SIG-M5 (cell line): ENCODE measurements at places on chromosomes 7 and 10.

DNA sequence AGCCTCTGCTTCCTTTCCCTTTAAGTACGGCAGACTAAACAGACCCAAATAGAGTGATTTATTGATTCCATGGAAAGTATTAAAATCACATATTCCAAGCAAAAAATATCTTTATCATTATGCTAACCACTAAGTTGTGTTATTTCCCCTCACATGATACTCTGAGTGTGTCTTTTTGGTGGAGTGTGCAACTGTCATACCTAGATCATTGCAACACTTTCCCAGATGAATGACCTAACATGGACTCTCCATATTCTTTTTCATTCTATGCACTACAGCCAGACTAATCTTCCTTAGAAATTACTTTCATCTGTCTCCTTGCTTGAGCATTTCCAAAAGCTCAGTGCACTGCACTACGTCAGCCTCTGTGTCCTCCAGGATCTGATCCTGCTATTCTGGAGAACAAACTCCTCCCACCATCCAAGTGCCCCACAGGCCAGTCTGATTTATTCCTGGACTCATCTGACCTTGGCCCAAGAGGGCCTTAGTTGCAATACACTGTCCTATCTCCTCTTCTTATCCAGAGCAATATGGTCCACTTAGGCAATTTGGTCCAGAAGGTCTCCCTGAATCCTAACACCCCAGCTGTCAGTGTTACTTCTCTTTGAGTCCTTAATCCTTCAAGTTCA is 263.3 kb upstream of the KLF6 start:
- DNase-seq = no peak

- DNase-seq = no peak
These were observed 403.2 kb upstream of the MGMT start for GRCh38 chr10:129063877-129064276.

GRCh38 chr10:8061274-8062211 is 7.1 kb downstream of the GATA3 start:
- DNase-seq = no peak

DNA sequence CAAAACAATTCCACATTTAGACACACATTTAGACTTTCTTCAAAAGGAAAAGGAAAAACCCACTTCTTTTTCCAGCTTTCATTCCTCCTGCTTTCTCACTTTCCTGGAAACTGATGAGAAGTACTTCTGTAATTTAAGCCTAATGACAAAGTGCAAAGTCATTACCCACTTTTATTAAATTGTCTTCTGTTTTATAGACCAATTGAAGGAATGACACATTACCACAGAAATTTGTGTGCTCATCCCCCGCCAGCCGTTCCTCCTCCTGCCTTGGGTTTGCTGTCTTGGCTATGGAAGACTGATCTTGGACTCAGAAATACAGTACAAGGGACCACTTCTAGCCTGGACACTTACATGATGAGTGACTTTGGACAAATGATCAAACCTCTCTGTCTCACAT is 717.8 kb downstream of the SORCS3 start:
- DNase-seq = no peak

GRCh38 chr7:135147341-135147898 is 452 bp upstream of the TMEM140 start:
- no peak for DNase-seq

- DNase-seq = no peak
These were observed 46.4 kb downstream of the CSTF2T start for GRCh38 chr10:51653025-51653424.

- no peak for DNase-seq
These were observed 282.1 kb upstream of the PPP2R2D start for GRCh38 chr10:131618587-131619267.

- no peak for DNase-seq
These were observed 94.8 kb downstream of the CHN2 start for GRCh38 chr7:29289156-29290021.

GRCh38 chr7:32910195-32910594 is 18.6 kb upstream of the KBTBD2 start:
- no peak for DNase-seq

- DNase-seq = no peak
These were observed at the start of gene UPK3B for GRCh38 chr7:76509931-76510877. Gene UPK3B, plus strand, starts transcription at chr7:76510552. Its CDS starts 101 bp downstream, at chr7:76510653.

DNA sequence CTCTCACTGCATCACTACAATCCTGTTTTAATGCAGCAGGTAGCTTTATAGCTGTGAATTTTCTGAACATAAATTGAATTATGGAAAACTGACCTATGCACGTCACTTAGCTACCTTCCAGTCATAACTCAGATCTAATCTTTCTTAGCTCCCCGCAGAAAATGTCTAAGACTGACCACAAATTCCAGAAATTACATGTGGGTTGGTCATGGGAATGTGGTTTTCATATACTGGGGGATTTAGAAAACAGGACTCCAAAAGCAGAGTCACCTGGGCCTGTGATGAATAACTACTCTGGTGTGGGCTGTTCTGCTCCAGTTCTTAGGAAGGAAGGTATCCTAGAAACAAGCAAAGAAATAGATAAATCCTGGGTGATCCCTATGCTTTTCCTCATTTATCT is 178.4 kb upstream of the LRRTM3 start:
- no peak for DNase-seq

DNA sequence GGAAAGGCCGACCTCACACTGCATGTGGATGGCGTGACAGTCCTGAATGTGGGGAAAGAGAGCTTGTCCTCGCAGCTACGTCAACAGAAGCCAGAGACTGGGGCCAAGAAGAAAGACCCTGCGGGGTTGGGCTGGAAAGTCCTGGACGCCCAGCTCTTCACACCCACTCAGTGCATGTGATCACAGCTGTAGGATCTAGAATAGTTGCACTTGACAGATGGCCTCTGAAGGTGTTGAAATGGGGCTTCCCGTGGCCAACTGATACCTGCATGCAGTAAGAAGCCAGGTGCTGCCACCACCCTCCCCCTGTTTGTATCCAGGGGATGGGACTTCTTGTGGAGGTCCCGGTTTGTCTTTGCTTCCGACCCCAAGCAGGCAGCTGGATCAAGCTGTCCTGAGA is 34.1 kb upstream of the OCM2 start:
- no peak for DNase-seq

DNA sequence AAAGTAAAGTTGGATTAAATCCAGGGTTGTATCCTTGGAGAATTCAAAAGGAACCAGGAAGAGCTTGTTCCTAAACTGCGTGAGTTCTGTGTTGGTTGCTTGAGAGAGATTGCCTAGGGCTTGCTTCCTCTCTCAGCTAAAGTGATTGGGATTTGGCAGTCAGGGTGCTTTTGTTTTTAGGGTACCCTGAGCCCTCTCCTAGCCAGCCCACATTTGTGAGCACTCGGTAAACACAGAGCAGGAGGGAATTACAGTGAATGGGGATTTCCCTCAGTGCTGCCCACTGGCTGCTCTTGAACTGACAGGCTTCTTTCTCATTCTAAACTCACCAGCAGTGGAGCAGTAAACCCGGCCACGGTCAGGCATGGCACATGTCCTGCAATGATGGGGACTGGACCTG is 146.9 kb downstream of the TPST1 start:
- no peak for DNase-seq

DNA sequence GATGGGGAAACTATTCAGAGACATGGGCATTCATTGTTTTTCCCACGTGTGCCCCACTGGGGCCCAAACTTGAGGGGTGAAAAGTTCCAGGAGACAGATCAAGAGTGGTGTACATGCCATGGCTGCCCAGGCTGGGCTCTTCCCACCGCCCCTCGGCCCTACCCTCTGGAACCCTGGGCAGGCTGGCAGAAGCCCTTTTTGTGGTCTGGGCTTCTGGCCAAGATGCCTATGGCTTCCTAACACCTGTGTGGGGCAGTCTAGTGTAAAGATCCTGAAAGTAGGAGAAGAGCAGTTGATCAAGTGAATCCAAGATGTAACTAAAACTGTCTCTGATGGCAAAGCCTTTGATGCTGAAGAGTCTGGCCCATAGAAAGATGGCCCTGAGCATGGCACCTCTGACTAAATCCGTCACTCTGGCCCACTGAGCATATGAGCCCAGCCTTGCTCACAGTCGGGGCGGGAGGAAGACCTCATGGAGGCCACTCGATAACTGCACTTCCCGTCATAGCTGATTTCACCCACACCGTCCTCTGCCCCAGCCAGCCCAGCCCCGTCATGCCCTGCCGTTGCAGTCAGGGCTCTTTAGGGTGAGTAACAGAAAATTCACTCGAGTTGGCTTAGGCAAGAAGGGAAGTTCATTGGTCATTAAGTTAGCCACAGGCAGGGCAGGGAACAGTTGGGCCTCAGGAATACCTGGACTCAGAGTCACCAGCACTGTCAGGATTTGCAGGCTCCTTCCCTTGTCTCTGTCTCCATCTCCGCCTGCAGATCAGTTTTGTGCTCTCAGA is 37.9 kb upstream of the MTPAP start:
- no peak for DNase-seq

DNA sequence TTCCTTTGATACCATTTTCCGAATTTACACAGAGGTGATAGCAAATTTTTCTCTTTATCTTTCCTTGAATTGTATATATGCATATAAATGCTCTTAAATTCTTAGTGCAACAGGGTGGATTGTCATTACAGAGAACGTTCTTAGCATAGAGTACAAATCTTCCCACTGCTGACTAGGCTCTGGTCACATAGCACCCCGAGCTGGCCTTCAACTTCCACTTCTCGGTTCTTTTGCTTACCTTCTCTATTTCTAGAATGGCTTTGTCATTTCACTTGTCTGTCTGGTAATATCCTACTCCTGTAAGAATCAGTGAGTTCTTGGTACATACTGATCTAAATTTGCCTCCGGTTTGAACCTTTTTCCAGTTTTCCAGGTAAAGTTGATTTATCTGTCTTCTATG is 13.4 kb downstream of the ADIRF start:
- DNase-seq = no peak

- no peak for DNase-seq
These were observed 117.4 kb upstream of the PFKP start for GRCh38 chr10:2949948-2950354.

DNA sequence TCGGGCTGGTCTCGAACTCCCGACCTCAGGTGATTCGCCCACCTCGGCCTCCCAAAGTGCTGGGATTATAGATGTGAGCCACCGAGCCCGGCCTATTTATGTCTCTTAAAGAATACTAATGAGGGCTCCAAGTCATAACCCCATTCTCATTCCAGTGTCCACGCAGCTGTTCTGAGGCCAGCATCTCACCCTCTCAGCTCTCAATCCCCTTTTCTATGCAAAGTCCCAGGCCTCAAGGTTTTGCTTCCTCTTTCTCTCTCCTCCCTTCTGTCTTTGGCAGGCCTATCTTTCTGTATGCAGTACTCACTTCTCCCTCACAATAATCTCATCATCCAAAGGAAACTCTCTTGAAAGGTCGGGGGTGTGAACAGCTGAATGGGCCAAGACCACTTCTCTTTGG is 28.0 kb upstream of the VSIR start:
- DNase-seq = no peak

GRCh38 chr10:24597961-24598360 is 125.7 kb downstream of the ARHGAP21 start:
- no peak for DNase-seq

DNA sequence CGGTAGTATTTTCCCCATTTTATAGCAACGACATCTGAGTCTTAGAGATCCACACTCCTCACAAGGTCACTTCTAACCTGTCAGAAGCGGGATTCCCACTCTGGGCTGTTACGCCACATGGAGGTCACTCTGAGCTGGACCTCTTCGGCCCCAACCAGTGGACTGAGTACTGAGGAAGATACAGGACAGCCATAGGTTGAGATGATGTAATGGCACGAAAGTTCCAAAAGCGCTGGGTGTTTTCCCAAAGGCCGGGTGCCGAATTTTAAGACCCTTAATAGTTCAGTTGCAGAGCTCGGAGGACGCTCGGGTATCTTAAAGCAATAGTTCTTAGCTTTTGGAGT is 699 bp downstream of the GHITM start:
- no peak for DNase-seq

GRCh38 chr7:67438913-67439505 is 442.4 kb downstream of the TYW1 start:
- no peak for DNase-seq

GRCh38 chr10:71582019-71582418 is 137.6 kb downstream of the C10orf105 start:
- DNase-seq = no peak

GRCh38 chr10:107548301-107548700 is 383.8 kb upstream of the SORCS1 start:
- DNase-seq = no peak

DNA sequence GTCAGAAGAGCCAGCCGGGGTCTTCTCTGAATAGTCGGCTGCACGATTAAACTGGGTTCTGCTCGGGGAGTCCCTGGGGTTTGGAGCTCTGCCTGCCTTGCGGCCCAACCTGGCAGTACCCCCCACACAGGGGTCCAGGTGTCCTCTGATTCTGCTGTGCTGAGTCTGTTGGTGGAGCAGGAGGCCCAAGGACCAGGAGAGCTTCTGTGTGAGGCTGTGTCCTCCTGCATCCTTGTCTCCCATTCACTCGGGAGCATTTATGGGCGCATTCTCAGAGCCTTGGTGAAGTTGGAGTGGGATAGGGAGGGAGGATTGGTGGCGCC is 14.2 kb downstream of the INPP5A start:
- DNase-seq = no peak

DNA sequence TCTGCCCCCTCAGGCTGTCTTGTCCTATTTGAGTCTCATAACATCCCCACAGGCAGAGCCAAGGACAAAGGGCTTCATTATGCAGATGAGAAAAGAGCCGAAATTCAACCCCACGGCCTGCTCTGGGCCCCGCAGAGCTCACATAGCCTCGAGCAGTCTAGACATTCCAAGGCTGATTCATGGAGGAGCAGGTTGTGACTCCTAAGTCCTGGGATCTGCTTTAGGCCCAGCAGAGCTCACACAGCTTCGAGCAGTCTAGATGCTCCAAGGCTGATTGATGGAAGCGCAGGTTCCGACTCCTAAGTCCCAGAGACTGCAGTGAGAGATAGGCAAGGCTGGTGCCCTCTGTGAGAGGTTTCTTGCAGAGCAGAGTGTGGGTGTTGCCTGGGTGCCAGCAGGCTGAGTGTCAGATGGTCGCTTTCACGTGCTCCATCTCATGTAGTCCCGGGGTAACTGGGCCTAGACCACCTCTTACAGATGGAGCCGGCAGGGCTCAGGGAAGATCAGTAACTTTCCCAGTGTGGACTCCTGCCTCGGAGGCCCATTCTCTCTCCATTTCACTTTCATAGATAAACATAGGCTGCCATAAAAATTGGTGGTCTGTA is 436.1 kb upstream of the FOXK1 start:
- no peak for DNase-seq

GRCh38 chr7:376306-377079 is 86.5 kb downstream of the FOXL3 start:
- no peak for DNase-seq
